ENCODE measurements at places on chromosomes 4 and X. TPM values are rescaled to one million over a fixed set of nuclear protein-coding genes. Genes with fewer than 3 reads are reported as not detected.

DNA sequence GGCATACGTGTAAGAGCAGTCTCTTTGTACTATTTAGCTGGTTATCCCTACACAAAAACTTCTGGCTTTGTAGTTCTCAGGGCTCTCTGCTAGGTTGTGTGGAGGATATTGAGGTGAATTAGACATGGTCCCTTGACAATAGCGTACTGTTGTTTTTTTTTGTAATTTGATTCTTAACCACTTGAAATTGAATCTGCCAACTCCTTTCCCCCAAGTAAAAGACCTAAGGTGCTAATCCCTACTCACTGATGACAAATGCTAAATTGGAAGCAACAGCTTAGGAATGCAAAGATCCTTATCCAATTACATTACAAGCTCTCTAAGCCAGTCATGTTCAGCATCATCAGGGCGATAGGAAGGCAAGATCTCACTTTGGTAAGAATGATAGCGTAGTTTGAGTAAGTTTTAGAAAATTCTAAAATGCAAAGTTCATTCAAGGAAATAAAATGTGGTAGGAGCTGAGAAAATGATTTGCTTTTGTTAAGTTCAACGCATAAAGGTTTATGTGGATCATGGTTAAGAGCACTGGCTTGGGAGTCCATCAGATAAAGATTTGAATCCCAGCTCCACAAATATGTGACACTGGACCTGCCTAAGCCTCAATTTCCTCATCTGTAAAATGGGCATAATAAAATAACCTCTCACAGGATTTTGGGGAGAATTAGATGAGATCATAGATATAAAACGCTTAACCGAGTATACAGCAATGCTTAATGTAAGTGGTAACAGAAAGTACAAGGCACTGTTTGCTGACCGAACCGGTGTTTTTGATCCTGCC lies 39.3 kb downstream of the DOCK11 start:
- no peak for DNase-seq

- DNase-seq: no peak
These were observed 1.9 kb downstream of the GK start for GRCh38 chrX:30654989-30655607.

- DNase-seq: no peak
These were observed 27.6 kb downstream of the ARSD start for GRCh38 chrX:2901367-2902036.

DNA sequence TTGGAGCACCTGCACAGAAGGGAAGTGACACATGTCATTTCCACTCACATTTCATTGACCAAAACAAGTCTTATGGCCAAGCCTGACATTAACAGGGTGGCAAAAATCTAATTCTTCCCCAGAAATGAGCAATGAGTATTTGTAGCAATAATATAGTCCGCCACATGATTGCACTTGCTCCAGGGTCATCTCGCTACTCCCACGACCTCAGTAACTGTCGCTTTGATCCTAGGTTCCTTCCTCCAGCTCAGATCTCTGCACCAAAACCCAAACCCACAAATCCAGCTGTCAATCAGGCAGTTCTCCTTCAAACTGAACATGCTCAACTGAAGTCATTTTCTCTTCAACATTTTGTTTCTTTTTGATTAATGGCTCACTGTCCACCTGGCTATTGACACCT lies 25.2 kb upstream of the PTTG2 start:
- DNase-seq: no peak

Gene UGT2B15
- polyA plus RNA-seq: not detected

Gene MID2
- not detected for polyA plus RNA-seq

Gene SH3D19
- polyA plus RNA-seq: not detected

Gene TAF9B
- 42.5 TPM for polyA plus RNA-seq

All from GM12878 (cell line).